ENCODE measurements at places on chromosomes 4 and X.

- no peak for DNase-seq
Observed at GRCh38 chr4:155587766-155588165, 78.9 kb upstream of the GUCY1A1 start.

DNA sequence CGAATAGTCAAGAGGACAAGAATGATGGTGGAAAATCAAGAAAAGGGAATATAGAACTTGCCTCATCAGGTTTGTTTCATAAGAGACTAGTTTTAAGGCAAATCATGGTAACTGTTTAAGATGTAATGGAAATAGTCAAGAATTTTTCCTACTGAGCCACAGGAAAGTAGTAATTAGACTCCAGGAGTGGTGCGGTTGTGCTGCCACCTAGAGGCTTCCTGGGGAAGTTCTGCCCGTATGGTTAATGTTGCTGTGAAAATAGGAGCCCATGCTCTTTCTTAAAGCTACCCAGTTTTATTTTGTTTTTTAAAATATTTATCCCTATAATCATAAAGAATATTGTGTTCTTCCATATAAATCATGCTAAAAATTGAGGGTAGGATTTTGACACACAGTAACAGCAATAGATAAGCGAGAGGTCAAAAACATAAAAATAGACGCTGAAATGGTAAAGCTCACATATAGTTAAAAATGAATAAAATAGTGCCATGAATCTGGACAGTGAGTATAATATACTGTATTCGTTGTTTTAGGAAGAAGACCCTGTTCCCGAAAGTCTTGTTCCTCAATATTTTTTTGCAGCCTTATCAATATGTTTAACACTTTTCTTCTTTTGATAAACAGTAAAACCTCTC lies 87.0 kb downstream of the PHOX2B start:
- no peak for DNase-seq

GRCh38 chr4:7016086-7016485 lies 27.1 kb upstream of the TADA2B start:
- no peak for DNase-seq

DNA sequence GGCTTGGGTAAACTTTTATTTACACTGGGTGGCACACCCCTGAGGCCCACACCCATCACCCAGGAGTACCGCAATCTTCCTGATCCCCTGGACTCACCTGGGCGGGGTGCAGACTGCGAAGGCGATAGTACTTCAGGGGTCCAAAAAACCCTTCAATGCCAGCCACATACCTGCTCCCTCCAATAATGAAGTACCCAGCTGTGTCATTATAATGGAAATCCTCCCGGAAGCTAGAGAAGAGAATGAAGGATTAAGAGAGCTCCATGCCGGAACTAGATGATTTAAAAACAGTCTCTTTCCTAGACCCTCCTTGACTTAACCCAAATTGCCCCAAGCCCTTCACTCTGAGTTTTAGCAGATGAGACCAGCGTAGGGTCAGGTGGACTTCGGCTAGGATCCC lies 40.9 kb downstream of the SEL1L3 start:
- DNase-seq = no peak

GRCh38 chrX:17580539-17581152 lies 156.6 kb upstream of the SCML1 start:
- no peak for DNase-seq

DNA sequence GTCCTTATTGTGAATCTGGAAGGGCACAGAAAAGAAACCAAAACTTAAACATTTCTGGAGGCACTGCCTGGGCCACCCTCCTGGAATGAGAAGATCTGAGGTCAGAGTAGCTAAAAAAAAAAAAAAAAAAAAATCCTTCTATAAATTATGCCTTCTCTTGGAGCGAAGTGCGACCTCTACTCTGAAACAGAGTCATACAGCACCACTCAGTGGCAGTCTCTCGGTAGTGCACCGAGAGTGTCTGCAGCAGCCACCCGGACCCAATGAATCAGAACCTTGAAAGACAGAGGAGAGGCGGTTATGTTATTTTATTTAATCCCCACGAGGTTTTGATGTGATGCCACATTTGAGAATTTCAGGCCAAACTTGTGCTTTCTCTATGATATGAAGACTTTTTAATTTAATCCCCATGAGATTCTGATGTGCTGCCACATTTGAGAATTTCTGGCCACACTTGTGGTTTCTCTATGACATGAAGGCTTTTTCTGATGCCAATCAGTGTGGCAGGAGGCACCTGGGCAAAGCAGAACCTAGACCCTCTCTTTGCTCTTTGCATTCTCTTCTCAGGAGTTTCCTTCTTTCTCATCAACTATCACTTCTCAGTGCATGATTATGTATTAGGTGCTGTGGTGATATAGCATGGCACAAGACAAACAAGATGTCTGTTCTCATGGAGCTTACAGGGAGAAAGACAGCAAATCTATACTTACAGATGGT lies 5.6 kb upstream of the CT47C1 start:
- DNase-seq = peak; percentile 39

DNA sequence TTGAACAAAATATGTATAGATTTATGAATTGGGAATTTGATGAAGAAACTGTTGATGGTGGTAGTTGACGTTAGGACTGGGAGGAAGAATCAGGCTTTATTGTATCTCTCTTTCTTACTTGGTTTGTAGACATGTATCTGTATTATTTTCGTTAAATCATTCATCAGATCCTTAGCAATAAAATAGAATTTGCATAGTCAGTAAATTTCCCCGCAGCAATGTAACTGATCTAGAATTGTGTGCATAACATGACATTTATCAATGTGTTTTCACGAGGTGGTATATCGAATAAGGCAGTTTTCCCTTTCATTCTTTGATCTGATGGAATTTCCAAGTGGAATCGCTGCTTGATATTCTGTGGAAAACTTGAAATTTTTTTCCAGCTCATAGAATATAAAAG lies 308.8 kb downstream of the SPRY1 start:
- DNase-seq = no peak

DNA sequence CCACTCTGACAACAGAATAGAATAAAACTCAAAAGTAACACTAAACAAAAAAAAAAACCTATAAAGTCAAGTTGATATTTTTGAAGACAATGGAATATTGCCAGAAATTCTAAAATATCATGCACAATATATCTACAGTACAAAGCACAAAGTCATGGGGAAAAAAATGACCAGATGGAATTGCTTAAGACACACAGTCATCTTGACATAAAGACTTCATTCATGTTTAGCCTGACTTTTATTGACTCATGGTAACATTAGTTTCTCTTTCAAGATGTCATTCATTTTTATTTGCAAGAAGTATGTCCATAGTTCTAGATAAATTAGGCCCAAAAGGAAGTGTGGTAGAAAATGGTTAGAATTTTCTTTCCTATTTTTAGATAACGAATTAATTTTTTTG lies 259.1 kb downstream of the CAMK2D start:
- no peak for DNase-seq

DNA sequence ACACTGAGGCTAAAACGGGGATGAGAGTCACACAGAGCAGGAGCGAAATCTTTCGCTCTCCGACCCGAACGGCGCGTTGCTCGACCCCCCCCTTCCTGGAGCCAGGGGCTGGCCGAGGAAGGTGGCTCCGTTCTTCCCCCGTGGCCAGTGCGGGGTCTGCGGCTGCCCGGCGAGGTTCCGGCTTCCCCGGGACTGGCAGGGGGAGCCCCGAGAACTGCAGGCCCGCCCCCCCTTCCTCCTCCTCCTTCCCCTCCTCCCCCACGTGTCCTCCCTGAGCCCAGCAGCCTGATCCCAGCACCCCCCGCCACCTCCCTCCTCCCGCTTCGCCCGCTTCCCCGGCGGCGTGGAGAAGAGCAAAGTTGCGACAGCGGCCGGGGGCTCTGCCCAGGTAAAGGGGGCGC lies 2.4 kb upstream of the BCORL1 start:
- DNase-seq = no peak

DNA sequence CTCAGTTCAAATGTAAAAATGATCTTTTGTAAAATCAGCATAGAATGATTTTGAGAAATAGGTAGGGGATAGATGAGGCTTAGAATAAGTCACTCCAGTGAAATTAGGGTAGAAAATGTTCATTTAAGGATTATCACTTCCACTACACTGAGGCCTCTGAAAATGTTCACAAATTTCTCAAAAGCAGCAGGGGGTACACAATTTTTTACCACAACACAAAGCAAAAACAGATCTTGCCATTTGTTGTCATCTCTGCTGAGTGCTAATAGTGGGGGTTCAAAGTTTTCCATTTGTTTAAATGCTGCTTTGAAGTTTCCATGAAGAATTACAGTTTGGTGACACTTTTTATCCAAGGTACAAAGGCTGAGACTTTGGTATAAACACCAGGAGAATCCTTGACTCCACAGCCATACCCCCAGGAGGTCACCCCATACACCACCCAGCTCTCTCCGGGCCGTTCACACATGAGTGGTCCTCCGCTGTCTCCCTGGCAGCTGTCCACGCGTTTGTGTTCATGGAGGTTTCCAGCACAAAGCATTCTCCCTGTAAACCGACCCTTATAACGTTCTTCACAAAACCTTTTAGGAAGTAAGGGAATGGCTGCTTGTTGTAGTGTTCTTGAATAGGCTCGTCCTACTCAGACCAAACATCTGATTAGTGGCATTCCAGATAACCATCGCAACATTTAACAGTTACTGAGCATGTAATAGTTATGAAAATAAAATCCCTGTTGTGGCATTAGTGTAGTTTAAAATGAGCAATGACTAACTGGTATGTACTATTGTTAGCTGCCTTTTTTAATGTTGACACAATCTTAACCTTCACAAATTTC lies 71.0 kb downstream of the PRSS12 start:
- no peak for DNase-seq

DNA sequence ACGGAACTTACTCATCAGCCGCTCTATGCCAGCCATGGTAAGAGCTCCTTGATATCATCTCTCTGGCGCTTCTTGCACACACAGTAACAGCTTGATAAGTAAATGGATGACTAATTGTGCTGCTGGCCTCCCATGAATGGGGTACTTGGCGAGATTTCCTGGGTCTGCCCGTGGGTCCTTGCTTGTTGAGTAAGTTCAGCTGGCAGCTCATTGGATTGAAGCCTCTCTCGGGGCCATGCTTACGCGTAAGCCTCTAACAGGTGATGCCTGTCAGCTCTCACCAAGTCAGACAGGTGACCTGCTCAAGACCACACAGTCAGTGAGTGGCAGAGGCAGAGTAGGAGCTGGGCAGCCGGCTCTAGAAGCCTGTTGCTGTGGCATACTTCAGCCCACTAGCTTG lies 7.7 kb downstream of the NSG1 start:
- no peak for DNase-seq

GRCh38 chrX:49930039-49930438 lies 7.6 kb downstream of the CLCN5 start:
- DNase-seq = no peak

Data from HS-27A (cell line).